NCI-H1092 (cell line): ENCODE measurements at places on chromosomes 2 and 18.

GRCh38 chr2:212477571-212477970, 61.0 kb downstream of the ERBB4 start:
- no peak for DNase-seq

DNA sequence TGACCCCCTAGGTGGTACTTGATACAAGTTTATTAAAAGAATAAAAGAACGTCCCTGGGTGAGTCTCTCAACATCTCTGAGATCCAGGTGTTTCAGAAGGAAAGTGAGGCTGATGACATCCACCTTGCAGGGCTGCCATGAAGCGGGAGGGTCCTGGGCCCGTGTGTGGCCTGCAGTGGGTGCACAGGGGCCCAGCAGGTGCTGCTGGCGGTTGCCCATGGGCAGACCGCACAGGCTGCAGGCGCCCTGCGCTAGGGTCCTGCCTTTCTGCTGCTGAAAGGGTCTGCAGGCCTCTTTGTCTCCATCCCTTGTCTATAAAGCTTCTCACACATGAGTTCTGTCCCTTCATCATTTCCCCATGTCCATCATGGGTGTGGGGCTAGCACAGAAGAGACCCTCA, 247.0 kb downstream of the TFCP2L1 start:
- no peak for DNase-seq

DNA sequence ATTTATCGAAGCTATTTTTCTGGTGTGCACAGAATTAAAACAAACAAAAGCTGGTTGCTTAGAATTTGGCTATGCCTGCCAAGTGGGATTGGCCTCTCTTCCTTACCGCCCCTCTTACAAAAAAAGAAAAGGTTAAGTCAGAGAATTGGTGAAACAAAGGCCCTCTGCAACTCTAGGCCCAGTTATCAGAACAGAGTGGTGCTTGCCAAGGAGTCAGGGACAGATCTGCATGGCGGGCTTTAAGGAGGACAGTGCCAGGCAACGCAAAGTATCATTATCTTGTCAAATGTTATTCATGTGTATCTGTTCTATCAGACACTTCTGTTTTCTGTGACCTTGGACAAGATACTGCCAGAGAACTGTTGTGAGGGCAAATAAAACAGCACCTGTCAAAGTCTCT, 78.3 kb downstream of the TGIF1 start:
- DNase-seq: no peak

- DNase-seq: no peak
Observed at GRCh38 chr2:120820263-120820952, 84.7 kb downstream of the GLI2 start.

GRCh38 chr2:25788457-25788856, 89.8 kb downstream of the ASXL2 start:
- DNase-seq: no peak

GRCh38 chr2:239778042-239778851, 246.9 kb downstream of the NDUFA10 start:
- DNase-seq: no peak

- DNase-seq: no peak
Observed at GRCh38 chr2:144084114-144084661, 435.7 kb downstream of the ZEB2 start.

DNA sequence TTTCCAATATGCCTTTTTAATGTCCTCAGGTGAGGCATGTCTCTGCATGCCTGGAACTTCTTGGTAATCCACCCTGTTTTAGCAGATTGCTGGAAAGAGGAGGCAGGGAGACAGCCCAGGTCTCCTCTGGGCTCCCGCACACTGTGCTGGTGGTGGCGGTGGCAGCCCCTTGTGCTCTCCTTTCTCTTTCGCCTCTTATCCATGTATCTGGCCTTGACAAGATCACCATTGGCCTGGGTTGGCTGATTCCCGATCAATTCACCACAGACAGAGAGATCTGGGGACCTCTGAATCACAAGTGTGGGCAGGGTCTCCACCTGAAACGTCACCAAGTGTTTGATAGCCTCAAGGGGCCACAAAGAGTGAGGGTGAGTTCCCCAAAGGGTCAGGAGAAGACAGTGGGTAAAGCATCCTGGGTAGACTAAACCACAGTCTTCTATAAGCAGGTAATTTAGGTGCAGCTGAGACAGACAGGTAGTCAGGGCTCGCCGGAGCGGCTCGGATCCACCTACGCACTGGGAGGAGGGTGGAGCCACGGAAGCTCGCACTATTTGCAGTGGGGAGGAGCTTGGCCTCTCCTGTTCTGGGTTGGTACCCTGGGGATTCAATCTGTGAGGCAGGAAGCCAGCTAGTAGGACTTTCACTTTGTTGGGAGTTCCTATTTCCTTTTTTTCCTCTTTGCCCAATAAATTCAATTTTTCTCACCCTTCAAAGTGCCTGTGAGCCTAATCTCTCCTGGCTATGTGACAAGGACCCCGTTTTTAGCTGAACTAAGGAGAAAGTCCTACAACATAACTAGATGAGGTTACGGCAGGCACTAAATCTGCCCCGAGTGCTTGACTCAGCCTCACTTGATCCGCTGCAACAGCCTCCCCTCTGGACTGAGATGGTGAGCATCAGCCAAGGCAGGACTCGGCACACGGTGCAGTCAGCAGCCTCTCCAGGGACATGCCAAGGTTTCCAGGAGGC, 57.6 kb downstream of the SLC4A3 start:
- no peak for DNase-seq

DNA sequence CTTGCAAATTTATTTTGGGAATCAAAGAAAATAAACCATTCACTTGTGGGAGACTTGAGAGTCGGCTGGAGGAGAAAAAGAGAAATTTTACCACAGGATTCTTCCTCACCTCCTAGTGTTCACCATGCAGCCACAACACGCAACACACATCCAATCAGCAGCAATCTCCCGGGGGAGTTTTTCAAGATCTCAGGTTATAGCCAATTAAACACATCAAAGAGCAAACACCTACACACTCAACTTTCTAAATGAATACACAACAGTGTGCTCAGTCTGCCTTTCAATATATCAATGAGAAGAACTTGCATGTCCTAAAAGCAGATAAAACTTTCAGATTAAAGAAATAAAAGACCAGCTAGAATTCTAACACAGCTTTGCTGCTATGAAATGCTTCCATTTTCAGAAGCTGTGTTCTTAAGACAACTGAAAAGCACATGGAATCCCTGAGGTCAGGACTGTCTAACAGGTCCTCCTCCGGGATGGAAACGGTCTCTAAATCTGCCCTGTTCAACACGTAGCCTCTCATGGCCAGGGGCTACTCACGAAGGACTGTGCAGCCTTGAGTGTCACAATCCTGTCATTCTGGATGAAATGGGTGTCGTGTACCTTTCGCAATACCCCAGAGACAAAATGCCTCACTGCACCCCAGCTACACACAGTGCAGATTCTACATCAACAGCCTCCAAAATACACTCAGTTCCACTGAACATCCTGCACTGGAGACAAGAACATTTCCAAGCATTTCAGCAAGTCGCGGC, 84.2 kb downstream of the ZNF516 start:
- no peak for DNase-seq

DNA sequence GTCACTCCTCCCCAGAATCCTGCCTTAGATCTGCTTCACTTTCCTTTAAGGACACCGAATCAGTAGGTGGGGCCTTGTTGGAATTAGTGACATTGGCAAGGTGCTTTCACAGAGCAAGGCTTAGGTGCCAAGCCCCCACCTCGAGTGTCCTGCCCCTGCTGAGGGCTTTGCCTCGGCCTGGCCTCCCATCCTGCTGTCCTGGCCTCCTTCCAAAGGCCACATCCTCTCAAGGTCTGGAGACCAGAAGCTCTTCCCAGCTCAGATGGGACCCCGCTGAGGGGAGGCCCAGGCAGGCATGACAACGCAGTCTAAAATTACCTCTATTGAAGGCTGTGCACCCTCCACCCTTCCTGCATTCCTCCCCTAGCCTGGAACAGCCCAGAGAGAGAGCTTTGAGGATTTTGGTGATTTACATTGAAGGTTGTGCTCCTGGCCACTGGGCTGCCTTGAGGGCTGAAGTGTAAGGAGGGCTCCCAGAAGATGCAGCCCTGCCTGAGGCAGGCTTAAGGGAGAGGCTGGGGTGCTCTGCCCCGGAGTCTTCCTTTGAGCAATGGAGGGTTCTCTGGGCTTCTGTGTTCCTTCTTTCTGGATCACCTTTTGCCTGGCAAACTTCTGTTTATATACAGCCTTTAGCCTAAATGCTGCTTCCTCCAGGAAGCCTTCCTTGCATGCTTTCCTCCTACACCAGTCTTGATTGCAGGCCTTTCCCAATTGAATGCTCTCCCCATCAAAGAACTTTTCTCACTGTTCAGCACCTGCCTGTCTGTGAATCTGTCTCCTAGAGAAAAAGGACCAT, 154.4 kb downstream of the DDX1 start:
- DNase-seq: no peak

DNA sequence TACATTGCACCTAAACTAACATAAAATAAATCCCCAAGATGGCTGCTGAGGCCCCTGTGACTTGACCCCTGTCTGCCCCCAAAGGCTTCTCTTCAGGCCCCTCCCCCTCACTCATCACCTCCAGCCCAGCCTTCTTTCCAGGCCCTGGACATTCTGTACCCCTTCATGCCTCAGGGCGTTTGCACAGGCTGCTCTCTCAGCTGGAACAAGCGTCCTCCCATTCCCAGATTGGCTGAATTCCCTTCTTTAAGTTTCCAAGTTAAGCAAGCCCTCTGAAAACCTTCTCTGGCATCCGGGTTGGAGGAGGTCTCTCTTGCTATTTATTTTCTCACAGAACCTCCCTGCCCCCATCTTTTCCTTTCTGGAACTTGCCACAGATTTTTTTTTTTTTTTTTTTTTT, 165.2 kb upstream of the BCL2L11 start:
- no peak for DNase-seq

- no peak for DNase-seq
Observed at GRCh38 chr18:56501896-56502295, 136.5 kb downstream of the TXNL1 start.

DNA sequence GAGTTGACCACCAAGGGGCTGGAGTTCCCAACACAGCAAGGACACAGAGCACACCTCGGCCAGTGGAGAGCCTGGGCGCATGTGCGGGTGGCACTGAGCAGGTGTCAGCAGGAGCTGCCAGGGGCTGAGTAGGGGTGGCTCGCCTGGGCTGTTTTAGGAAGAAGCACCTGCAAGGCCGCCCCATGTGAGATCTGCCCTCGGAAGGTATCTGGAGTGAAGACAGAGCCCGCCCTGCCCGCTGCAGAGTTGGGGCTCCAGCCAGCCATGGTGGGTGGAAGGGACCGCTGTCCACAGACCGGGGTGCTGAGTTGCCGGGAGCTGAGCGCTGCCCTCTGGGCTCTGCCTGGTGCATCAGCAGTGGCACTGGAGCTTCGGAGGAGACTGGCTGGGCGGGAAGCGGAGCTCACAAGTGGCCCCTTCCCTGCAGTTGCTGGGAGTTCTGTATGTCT, 35.2 kb downstream of the MTERF4 start:
- no peak for DNase-seq

DNA sequence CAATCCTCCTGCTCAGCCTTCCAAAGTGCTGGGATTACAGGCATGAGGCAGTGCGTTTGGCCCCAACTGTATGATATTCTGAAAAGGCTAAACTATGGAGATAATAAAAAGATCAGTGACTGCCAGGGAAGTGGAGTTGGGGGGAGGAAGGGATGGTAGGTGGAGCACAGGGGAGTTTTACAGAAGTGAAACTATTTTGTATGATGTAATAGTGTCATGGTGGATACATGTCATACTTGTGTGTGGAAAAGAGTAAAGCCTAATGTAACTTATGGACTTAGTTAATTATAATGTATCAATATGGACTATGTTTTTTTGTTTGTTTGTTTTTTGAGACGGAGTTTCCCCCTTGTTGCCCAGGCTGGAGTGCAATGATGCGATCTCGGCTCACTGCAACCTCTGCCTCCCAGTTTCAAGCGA, 2.9 kb upstream of the GGCX start:
- no peak for DNase-seq

DNA sequence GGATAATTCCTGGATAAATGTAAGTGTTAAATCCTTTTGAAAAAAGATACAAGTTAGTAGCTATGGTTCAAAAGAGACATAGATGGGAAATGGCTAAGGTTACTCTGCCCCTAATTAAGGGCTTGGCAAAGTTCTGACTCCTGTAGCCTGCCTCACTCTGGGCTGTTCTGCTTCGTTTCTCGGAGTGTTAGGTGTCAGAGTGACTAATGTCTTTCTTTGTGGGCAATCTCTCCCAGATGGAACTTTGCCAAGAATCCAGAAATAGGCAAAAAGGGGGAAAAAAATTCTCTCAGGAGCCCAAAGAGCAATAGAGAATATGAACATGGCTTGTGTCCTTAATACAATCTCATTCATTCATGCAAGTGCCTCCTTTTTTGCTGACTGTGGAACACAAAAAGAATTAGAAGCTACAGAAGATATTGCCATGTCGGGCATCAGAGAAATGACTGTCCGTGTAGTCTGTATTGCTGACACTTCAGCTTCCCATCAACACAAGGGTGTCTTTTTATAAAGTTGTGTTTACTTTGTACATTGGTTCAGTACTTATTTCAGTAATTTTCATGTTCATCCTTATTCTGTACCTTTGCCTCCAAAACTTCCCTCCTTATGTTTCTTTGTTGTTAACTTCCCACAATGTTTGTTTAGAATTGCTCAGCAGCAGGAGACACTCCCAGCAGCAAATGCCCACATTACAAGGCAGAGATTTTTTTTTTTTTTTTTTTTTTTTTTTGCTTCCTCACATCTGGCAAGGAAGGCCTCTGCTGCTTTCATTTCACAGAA, 134.0 kb downstream of the FTCDNL1 start:
- DNase-seq: no peak

GRCh38 chr2:30820381-30821055, 13.3 kb upstream of the CAPN13 start:
- no peak for DNase-seq
